ENCODE measurements at places on chromosomes 4 and X.
A peak's percentile ranks its signal among the peaks of the same experiment; 100 is the strongest.

- no peak for DNase-seq
These were observed 29.0 kb downstream of the HAND2 start for GRCh38 chr4:173500841-173501591.

DNA sequence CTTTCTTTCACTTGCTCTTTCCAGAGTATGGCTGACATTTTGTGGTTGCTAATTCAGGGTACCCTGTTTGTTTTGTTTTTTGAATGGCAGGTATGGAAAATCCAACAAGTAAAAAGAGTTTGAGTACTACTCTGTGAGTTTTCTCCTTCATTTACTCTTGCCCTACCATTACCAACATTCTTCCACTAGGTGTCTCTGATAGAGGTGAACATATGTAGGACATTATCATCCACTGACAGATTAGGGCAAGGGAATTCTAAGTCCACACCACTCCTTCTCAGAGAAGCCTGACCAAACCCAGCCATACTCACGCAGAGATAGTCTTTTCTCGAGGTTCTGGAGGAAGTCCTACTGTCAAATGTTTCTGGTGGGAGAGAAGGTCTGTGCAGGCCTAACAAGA, 36.7 kb upstream of the HDAC8 start:
- DNase-seq: no peak

- no peak for DNase-seq
These were observed 223.0 kb downstream of the PAPSS1 start for GRCh38 chr4:107497054-107497453.

- no peak for DNase-seq
These were observed 47.5 kb upstream of the NSUN7 start for GRCh38 chr4:40702137-40702799.

DNA sequence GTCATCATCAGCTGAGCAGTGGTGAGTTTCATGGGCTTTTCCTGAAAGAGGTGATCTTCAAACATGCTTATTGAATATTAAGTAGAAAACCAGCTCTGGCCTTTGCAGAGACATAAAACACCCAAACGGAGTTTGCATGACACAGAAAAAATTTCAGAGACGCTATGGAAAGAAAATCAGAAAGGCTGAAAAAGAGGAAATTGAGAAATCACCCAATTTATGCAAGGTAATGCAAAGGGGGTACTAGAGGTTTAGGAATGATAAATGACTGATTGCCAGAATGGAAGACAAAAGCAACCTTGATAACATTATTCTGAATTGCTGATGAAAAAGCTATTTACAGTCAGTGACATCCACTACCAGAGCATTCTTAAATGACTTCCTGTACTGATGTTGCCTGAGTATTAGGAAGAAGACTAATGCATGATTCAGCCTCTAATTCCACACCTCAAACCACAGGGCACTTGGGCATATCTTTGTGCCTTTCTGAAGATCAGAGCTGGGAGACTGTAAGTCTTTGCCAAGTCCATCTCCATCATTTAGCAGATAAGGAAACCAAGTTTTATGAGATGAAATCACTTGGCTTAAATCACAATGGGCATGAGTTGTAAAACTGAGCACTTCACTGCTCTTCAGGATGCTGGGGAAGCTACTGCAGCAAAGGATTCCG, 565.7 kb downstream of the PPARGC1A start:
- no peak for DNase-seq

GRCh38 chr4:77308843-77309242, 151.8 kb downstream of the CCNG2 start:
- peak; percentile 23 for DNase-seq

DNA sequence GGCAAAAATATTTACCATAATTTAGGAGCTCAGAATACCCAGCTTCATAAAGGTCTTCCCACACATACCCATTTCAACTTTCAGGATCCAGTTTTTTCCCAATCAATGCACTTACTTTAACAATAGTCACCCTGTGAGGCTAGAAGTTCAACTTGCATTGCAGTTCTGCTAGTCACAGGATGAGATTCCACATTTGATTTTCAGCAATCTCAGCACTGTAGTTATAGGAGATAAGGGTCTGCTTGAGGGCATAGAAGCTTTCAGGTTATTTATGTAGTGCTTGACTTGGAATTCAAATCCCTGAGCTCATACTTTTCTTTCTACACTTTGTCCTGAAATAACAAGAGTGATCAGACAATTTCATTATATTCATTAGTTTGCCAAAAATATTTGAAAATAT, 78.3 kb upstream of the IL2 start:
- DNase-seq: no peak

GRCh38 chrX:135981668-135982067, 3.6 kb upstream of the SLC9A6 start:
- peak; percentile 26 for DNase-seq

DNA sequence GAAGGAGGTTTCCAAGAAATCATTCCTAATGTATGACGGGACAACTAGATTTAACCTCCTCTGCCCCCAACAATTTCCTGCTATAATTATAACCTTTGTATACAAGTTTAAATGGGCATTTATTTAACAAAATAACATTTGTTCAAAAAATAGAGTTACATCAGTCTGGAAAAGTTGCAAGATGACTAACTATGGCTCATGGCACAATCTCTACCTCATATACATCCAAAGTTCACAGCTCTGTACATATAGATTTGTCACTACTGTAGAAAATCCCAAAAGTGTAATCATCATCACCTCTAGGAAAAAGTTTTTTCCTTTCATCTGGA, 3.8 kb upstream of the RPS6KA3 start:
- no peak for DNase-seq

DNA sequence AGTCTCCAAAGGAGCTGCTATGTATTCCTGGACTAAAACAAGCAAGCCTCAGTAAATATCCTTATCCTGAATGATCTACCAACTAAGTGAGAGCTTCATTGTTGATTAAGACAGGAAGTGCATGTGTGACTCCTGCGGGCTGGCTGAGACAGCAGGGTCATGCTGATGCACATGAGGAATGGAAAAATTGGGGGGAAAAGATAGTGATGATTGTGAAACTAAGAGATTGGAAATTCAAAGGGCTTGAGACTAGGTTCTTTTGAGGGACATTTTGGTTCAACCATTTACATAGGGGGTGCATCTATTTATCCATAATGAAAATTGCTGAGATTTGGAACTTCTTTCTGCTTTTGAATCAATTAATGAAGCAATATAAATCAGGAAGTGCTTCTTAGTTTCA, 61.1 kb upstream of the C1QTNF7 start:
- no peak for DNase-seq

GRCh38 chr4:151649479-151649878, 111.3 kb downstream of the GATB start:
- DNase-seq: no peak

DNA sequence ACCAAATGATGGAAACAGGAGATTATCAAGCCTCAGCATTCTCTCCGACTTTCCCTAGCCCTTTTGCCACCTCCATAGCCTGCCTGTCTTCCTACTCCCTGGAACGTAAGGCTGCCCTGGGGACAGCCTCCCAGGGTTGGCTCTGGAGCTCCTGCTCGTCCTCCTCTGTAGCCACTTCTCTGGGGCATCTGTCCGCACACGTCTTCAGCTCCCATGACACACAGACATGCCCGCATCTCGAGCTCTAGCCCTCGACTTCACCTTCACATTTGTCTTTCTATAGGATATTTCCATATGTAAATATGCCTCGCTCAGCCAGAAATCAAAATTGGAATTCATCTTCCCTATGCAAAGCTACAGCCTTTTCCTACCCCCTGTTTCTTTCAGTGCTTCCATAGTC, 67.7 kb downstream of the TSC22D3 start:
- DNase-seq: no peak

- no peak for DNase-seq
These were observed 332.7 kb downstream of the RAPGEF2 start for GRCh38 chr4:159435561-159436023.

DNA sequence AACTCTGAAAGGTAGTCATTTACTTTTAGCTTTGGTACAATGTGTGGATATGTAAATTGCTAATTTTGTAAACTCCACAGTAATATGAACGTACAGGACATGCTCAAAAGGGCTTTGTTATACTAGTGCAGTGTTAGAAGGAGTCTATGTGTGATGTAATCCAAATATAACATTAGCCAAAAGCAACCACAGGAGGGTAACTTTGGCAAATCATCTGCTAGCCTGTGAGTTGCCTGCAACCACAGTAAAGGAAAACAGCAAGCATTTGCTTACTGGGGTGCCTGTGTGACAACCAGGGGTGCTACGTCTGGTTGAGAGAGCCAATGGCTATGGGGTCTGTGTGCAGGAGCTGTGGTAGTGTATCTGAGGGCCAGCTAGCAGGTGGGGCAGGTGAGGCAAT, 245.8 kb downstream of the ADAMTS3 start:
- no peak for DNase-seq

DNA sequence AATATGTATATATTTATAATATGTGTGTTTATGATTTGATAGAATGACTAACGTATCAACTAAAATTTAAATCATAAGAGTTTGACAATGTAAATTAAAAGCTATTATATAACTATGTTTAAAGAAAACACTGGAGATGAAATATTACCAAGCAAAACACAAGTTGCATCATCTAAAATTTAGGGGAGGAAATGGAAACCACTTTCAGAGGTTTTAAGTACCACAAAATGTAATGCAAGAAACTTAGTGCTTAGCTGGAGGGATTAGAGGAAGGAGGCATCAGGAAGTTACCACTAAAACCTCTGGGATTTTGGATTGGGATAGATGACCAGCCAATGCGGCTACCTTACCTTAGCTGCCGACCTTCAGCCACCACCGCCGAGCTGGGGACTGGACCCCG, 1192.1 kb upstream of the PRKX start:
- no peak for DNase-seq

- no peak for DNase-seq
These were observed 6.3 kb downstream of the GSTCD start for GRCh38 chr4:105714932-105715331.

DNA sequence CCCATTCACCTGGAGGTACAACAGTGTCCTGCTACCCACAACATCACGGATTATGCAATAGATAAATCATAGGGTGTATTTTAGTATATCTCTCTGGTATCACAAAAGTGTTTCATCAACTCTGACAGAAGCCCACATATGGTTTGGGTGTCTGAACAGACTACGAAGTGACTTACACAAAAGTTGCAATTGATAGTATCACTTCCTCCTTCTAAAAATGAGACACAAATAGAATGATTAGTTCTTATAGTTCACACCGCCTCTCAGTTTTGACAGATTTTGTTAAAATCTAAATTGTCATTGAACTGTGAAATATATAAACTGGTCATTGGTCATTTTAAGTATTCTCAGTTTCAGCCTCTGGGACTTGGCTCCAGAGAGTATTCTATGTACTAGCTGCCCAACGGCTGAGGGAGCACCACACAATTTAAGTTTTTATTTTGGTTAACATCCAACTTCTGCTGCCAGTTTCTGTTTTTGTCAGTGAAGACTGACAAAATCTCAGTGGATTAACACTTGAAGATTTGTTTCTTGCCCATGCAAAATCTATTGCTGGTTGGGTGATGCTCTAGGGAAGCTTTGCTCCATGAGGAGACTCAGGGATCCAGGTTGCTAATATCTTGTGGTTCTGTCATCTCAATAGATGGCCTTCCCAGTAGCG, 113.8 kb upstream of the PUDP start:
- DNase-seq: peak; percentile 26

DNA sequence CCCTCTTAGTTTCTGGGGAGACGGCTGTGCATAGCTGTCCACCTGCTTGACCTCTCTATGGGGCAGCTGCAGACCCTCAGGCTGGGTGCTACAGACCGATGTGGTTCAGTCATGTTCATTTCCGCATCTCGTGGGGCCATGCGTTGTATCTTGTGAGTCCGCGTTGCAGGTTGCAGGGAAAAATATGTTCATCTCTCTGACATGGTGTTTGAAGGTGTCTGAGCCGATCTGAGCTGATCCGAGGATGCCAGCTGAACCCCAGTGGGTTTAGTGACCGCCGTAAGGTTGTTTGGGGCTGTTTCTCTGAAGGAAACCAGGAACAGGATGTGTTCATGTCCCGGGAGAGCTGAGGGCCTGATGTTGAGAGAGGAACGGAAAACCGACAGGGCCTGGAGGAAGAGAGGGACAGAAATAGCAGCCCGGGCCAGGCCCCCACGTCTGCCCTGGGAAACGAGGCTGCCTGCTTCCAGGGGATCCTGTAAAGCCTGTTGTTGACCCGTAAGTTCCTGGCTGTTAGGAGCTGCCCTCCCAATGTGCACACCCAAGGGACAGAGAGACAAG, 9.8 kb upstream of the P2RY8 start:
- DNase-seq: no peak

DNA sequence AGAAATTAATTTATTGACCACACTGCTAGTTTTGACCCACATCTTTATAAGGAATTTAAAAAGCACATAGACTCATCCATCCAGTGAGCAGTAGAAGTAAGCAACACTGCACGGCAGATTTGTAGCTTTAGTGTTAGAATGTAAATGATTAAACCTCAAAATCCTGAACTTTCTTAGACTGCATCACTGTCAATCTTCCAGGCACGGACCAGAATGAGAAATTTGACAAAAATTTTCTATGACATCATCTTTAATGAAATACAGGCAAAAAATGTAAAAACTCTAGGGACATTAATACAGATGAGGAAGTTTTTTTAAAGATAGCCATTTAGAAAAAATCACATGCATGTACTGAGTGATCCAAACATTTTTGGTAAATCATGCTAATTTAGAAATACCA, 29.2 kb downstream of the NLGN4X start:
- DNase-seq: no peak

DNA sequence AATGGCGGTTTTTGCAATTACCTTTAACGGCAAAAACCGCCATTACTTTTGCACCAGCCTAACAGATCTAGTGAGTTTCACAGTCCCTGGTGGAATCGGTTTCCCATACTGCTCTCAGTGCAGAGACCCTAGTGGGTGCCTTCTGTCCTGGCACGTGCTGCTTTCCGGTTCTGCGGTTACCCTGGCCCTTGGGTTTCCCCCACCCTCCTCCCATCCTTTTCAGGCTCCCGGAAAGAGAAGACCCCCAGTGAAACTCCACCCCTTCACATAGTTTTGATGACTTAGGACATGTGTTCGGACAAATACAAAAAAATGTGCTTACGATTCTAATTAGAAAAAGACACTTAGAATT, 36.9 kb downstream of the NLGN3 start:
- peak; percentile 16 for DNase-seq

DNA sequence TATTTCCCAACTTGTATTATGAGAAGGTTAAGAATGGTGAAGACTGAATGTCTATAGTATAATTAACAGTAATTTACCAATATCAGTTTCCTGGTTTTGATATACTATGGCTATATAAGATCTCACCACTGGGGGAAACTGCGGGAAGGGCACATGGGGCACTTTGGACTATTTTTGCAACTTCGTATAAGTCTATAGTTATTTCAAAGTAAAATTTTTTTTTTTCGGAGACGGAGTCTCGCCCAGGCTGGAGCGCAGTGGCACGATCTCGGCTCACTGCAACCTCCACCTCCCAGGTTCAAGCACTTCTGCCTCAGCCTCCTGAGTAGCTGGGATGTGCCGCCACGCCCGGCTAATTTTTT, 46.1 kb downstream of the CXorf58 start:
- DNase-seq: no peak

GRCh38 chr4:141771889-141772830, 135.8 kb downstream of the IL15 start:
- DNase-seq: no peak

DNA sequence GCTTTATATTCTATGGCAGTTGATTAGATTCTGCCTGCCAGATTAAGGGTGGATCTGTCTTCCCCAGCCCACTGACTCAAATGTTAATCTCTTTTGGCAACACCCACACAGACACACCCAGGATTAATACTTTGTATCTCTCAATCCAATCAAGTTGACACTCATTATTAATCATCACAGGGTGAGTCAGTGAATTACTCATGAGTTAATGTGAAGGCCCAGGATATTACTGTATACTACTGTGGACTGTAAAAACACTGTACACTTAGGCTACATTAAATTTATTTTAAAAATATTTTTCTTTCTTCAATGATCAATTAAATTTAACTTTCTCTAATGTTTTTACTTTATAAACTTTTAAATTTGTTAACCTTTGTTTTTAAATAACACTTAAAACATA, 87.7 kb downstream of the NAP1L3 start:
- DNase-seq: no peak
